Hepatic stellate cell (primary cell): ENCODE measurements at places on chromosomes 5 and 9.

DNA sequence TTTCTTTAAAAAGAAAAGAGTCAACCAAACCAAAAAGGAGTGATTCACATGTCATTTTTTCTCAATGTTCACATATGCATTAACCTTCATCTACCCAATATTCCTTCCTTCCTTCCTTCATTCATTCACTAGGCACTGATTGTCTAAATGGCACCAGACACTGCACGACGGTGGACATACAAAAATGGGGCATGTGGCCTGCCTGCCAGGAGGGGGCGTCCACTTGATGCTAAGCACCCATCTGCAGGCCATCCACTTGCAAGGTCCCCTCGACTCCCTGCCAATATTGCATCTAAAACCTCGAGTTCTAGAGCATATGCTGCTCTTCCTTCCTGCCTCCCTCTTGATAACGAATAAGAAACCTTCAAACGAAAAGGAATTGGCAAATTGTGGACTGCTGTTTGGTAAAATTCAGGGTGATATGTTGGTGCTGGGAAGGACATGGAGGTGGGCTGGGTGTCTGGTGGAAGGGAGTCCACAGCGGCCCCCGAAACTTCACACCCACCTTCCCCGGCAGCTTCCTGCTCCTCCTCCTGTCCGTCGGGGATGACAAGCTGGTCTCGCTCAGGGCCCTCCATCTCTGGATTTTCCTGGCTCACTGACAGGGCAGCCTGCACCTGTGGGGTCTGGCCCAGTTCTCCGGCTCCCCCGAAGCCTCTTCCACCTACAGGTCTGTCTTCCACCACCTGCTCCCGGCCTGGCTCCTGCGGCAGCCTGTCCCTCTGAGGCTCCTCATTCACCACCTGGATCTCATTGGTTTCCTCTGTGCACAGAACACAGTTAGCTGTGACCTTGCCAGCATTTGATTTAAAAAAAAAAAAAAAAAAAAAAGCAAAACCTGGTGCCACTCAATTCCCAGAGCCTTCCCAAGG, 64.3 kb downstream of the GOLM1 start:
- peak; percentile 54 for DNase-seq

GRCh38 chr5:112065781-112066180, 308.8 kb upstream of the NREP start:
- DNase-seq, result no peak

DNA sequence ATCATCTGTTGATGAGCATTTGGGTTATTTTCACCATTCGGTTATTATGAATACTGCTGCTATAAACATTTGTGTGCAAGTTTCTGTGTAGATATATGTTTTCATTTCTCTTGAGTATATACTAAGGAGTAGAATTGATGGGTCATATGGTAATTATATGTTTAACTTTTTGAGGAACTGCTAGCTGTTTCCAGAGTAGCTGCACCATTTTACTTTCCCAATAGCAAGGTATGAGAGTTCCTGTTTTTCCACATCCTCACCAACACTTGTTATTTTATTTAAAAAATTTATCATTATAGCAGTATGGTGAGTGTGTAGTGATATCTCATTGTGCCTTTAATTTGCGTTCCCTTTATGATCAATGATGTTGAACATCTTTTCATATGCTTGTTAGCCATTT, 29.2 kb downstream of the CD14 start:
- no peak for DNase-seq

GRCh38 chr5:71522151-71522550, 65.0 kb upstream of the MCCC2 start:
- DNase-seq, result no peak

GRCh38 chr5:174680901-174681565, 43.3 kb upstream of the MSX2 start:
- DNase-seq, result no peak

GRCh38 chr5:110413856-110414255, 312.6 kb downstream of the TMEM232 start:
- DNase-seq, result peak; percentile 18

- DNase-seq, result no peak
Measured at GRCh38 chr5:160181965-160182622, 47.2 kb upstream of the FABP6 start.

DNA sequence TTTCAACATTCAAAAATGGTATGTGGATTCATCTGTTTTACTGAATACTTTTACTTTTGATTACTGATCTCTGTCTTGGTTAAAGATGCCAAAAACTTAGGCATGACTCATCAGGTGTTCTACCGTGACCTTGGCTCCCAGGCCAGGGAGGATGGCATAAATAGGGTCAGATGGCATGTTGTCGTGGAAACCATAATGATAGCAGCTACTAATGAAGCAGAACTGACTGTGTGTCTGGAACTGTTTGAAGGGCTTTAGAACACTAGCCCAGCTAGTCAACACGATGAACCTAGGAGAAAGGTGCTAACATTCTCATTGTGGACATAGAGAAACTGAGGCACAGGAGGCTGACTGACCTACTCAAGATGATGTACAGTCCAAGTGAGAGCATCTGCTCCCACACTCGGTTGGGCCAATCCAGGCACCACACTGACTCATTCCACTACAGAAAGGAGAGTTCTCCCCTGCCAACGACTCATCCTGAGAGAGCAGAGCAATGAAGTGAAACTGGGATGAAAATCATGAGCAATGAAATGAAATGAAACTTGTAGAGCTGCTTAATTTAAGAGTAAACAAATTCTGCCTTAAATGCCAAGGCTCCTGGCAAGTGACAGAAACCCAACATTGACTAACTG, 116.0 kb downstream of the TENT4A start:
- DNase-seq, result peak; percentile 21

DNA sequence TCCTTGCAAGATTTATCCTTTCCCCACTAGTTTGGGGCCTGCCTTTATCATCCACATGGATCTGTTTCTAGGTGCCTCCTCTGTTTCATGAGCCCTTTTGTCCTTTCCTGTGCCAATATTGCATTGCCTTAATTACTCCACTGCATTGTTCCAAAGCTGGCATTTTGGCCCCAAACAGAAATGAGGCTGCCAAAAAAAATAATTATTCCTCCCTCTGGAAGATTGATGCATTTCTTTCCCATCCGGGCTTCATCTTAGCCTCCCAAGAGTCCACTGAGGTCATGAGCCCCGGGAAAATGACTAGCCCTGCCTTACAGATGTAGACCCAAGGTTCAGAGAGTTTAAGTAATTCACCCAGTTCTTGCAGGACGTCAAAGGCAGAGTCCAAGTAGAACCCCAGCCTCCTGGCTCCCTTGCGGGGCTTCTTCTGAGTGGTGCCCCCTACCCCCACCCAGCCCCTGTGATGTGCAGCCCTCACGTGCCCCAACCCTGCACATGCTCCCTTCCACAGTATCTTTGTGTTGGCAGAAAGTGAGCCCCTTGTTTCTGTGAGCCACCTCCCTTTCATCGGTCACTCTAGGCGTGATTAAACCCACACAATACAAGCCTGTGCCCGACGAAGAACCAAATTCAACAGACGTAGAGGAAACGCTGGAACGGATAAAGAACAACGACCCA, 62.1 kb downstream of the TMOD1 start:
- no peak for DNase-seq
